Aorta (tissue), 5 donors: ENCODE measurements at places on chromosomes 5 and 9. TPM values are rescaled to one million over a fixed set of nuclear protein-coding genes. Genes with fewer than 3 reads are reported as not detected.

GRCh38 chr5:74766418-74766848 is 484 bp downstream of the GFM2 start:
- DNase-seq: no peak

DNA sequence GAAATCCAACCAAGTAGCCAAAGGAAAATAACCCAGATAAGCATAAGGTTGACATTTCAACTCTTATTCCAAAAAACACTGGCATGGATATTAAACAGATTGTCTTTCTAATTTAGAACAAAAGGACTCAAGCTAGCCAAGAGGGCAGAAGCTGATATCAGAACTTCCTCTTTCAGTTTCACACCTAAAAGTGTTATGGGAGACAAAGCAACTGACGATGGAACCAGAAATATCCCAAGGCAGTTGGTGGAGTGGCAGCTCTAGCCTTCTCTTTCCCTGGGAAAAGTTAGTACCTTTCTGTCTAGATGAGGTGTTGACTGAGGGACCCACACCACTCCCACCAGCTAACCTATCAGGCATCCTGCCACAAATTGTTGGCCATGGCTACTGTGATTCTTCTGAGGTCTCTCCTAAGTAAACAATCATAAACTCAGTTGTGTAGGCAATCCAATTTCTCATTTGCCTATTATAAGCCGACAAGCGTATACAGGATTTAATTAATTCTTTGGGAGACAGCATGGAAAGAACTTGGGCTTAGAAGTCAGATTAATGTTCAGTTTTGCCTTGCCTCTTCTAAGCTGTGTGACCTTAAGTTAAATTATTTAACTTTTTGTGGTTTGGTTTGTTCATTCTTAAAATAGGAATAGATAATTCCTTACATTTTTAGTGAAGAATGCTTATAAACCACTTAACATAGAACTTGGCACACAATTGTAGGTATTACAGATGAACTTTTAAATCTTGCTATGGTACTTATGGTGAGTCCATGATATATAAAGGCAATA is 110.9 kb upstream of the ADAMTSL1 start:
- DNase-seq: no peak

Gene ZNF367
- 1.8 TPM for total RNA-seq

GRCh38 chr5:76166886-76167576 is 83.8 kb downstream of the SV2C start:
- no peak for DNase-seq

Gene FCN2
- total RNA-seq: 0.32 TPM

DNA sequence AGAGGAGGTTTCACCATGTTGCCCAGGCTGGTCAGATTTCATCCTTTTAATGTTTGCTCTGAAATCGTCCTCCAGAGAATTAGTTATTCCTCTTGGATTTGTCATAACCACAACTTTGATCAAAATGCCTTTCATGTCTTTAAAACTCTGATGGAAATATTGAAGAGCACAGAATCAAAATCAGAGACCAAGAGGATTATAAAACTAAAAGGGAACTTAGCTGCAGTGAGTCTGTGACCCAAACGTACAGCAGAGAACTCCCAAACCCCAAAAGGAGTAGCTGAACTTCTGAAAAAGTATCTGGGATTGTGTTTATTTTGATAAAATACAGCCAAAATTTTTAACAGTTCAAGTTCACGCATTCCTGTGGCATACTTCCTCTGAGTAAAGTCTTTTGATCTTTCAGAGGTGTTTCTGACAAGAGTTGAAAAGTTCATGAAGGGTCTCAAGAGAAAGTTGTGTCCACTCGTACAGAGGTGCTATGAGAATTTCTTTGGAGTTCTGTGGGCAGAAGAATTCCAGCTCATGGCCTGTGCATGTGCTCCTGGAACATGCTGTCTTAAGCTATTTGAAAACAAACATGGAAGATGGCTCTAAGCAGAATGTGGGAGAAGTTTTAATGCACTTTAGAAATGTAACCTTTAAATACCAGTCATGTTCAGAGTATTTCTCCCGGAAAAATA is 124.0 kb downstream of the ESM1 start:
- no peak for DNase-seq

DNA sequence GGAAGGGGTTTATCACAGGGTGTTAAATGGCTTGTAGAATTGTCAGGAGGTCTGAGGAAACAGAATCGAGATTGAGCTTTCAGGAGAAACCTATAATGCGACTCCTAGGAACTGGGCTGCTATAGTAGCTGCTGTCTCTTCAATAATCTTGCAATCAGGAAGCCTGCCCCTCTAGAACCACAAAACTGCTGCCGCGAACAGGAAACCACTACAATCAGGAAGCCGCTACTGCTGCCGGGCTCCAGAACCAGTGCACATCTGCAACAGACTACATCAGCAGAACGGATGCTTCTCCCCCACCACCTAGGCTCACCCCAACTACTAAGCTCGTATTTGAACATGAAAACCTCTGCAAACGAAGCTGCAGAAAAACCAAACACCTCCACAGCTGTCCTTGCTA is 31.6 kb downstream of the TNFSF8 start:
- DNase-seq: no peak

Gene PCDHAC1
- total RNA-seq: 0.15 TPM

Gene CARD6
- 19.8 TPM for total RNA-seq

DNA sequence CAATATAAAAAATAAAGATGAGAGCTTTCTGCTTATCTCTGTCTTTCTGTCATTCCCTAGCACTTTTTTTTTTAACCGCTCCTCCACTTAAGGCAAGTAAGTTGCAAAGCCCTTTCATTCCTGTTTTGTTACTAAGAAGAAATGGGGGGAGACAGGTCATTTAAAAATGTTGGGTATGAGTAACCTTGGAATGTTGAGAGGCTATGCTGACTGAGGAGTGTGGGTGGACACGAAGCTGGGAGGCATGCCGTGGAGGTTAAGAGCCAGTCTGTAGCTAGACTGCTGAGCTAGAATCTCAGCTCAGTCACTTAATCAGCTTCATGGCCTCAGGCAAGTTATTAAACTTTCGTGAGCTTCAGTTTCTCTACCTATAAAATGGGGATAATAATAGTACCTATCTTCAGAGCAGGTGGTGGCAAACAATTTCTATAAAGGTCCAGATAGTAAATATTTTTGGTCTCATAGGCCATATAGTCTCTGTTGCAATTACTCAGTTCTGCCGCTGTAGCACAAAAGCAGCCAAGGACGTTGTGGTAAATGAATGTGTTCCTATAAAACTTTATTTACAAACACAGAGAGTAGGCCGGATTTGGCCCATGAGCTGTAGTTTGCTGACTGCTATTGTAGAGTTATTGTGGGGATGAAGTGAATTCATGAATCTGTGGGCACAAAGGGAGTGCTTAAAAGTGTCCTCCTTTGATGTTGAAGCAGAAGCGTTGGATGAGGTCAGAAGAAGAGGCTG is 220.0 kb downstream of the GABBR2 start:
- no peak for DNase-seq

GRCh38 chr9:82404881-82405280 is 416.3 kb downstream of the SPATA31D1 start:
- DNase-seq: no peak

- no peak for DNase-seq
Observed at GRCh38 chr5:143102411-143102810, 301.1 kb downstream of the NR3C1 start.

Gene SPATA6L
- total RNA-seq: 3.8 TPM

- no peak for DNase-seq
Observed at GRCh38 chr5:169415371-169415770, 114.4 kb upstream of the SLIT3 start.

DNA sequence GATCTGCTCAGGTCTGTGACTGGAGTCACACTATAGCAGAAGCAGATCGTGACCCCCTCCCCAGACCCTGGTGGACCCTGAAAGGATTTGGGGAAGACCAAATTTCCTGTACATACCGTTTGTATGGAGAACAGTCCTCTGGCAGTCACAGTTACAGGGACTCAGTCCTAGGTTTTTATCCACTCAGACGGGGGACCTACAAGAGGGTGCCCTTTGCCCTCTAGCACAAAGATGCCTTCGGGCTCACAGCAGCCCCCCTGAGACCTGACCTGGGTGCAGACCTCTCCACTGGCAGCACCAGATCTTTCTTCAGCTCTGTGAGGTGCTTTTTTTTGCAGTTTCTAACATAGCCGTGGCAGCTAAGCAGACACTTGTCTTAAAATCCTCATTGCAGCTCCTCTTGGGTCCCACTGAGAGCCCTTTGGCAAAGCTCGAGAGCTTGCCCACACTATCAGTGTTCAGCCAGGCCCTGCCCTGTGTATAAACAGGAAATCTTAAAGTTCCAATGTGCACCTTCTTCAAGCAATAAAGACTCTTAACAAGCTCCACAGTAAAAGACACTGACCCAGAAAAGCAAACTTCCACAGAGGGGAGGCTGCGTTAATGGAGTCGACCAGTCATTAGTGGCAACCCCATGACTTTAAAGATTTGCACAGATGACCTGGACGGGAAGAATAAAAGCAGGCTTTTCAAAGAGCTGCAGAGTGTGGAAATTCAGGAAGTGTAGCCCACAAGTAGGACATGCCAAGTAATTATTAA is 71.8 kb upstream of the LHFPL2 start:
- DNase-seq: no peak

Gene SLC4A9
- not detected for total RNA-seq

DNA sequence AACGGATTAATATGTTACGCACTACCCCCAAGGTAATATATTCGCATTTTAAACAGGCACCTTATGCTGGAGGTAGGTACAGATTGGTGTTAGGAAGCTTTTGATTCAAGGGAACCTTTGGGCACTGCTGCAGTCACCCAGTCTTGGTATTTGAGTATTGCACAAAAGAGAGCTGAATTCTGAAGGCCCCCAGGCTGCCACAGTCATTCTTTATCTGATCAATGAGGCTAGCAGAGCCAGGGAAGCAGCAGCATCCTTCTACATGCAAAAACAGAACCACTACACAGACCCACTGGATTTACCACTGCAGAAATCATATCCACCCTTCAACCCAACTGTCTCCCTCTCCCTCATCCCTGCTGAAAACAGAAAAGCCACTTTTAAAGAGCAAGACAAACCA is 121.2 kb upstream of the GRIN3A start:
- DNase-seq: no peak

DNA sequence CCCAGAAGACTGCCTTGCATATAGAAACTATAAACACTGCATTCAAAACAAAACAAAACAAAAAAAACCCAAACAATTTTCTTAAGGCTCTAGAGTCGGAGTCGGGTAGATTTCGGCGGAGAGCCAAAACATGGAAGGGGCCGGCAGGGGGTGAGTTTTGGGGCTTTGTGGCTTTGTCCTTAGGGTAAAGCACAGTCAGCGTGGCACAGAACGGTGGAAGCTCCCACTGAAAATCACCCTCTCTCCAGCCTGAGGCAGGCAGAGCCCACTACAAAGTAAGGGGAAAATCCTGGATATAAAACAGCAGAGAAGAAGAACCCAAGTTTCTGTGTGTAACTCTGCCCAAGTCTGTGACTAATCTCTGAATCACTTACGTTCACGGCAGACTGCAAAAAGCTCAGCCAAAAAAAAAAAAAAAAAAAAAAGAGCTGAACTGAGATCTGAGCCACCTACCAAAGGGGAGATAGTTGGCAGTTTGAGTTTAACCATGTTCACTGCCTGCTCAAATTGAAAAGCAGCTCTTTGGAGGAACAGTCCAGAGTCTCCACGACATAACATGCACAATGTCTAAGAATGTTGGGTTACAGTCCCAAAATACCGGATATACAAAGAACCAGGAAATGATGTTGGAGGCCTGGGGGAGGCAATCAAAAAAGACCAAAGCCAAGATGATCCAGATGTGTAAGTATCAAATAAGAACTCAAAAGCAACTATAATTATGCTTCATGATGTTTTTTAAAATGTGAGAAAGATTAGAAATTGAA is 26.6 kb upstream of the OR2K2 start:
- DNase-seq: no peak

GRCh38 chr9:15305470-15305869 is 1.5 kb downstream of the TTC39B start:
- no peak for DNase-seq

Gene CDC20B
- not detected for total RNA-seq

Gene IZUMO3
- total RNA-seq: not detected

Gene ARRDC3
- 72.2 TPM for total RNA-seq

DNA sequence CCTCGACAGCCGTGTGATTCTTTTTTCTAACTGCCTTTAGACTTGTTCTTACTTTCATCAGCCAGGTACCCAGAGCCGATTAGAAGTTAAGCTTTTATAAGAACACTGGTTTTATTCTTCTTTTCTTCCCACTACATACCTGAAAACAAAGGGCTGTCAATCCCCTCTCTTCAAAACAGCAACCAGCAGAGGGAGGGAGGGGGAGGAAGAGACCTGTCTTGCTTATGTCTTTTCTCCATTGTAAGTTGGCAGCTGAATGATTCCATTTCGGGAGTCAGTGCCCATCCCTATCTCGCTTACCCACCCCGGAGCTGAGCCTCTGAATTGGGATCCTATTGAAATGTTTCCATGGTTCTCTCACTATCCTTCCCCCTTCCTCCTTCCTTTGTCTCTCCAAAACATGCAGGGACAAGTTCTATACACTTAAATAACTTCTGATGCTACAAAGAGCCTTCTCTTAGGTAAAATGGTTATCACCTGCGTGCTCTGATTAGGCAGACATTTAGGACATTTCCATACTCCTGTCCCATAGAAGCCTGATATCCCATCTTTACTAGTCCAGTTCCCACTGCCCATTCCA is 83.9 kb upstream of the WWC1 start:
- DNase-seq: no peak

DNA sequence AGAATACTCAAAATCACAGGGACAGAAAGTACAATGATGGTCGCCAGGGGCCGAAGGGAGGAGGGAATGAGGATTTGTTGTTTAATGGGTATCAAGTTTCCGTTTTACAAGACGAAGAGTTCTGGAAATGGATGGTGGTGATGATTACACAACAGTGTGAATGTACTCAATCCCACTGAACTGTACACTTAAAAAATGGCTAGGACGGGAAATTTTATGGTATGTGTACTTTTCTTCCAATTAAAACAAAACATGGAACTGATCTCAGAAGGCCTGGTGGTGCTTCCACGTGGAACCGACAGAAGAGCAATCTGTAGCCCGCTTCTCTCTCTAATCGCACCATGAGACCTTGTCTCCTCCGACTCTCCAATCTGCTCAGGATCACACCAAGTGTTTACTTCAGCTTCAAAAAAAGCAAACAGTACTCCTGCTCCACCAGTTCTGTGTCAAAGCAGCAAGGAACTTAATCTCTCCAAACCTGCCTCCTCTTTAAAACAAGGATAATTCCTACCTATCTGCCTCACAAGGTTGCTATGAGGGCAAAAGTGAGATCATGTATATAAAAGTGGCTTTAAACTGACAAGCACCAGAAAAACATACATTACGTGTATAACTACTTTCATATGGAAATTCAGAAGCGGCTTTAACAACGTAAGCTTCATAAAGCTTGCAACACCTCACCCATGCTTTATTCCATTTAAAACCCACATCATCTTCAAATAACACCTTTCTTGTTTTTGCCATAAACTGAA is 2.1 kb downstream of the ECPAS start:
- no peak for DNase-seq

GRCh38 chr9:86733929-86734328 is 213.4 kb downstream of the GAS1 start:
- peak; percentile 66 for DNase-seq

GRCh38 chr9:19116107-19116790 is 11.0 kb downstream of the PLIN2 start:
- no peak for DNase-seq
